Stimulated activated CD4-positive, alpha-beta T cell treated with anti-CD3 and anti-CD28 coated beads, Interleukin-2, amount 100 ng/mL, for 4 hours (primary cell): ENCODE measurements at places on chromosomes 3 and 15.

DNA sequence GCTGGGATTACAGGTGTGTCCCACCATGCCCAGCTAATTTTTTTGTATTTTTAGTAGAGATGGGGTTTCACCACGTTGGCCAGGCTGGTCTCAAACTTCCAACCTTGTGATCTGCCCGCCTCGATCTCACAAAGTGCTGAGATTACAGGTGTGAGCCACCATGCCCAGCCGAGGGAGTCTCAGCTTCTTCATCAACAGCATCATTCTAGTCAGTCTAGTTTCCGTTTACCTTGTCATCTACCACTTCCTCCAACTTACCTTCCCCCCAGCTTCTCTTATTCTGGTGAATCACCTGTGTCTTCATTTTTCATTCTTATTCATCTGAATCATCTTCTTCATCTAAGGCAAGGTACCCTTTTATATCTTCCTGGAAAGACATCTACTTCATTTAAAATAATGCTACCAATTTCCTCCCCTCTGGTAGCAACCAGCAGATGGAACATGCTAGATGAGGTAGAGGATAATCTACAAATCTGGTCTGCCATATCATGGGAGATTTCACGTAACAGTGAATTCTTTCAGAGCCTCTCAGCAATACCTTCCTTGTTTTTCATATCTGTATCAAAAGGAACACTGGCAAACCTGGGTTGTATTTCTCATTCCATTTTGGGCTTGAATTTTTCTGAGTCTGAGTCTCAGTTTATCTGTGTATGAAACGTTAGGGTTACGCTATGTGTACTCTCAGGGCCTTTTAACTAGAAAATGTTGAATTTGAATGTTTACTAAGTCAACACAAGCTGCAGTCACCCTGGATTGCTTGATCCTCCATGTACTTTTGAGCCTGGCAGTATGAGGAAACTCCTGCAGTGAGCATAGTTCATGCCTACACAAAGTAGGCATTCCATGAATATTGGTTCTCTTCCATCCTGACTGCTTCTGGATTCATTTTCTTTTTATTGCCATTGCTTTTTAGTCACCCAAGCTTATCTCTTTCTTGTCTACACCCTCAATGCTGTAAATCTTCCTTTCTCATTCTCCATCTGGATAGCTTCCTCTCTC lies 16.8 kb downstream of the LPP start:
- DNase-seq, result peak; percentile 49

DNA sequence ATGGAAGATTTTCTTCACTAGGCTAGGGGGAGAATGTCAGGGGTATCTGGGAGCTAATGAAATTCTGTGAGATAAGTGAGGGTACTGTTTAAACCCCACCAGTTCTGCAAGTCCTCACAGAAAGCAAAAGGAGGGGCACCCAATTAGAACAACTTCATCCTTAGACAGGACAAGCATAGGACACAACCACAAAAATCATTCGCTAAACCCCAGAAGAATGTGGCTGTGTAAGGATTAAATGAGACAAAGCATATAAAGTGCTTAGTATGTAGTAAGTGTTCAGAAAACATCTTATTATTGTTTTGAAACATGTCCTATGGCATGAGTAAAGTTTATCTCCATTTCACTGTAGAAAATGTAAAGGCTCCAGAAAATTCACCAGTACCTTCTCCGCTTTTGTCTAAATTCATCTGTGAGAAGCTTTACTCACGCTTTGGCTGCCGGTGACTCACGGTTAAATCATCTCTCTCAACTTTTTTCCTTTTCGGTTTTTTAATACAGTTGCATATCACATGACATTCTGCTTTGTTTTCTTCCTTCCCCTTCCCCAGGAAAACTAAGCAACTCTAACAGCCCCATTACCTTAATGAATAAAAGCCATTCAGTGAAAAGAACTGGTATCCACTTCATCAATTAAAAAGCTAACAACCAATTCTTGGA lies 1.7 kb downstream of the CLRN1 start:
- DNase-seq, result no peak

DNA sequence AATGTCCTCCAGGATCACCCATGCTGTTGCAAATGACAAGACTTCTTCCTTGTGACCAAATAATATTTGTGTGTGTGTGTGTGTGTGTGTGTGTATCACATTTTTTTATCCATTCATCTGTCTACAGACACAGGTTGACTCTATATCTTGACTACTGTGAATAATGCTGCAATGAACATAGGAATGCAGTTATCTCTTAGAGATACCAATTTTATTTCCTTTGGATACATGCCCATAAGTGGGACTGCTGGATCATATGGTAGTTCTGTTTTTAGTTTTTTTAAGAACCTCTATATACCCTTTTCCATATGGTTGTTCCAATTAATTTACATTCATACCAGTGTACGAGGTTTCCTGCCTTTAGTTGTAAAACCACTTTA lies 41.7 kb downstream of the GPR176 start:
- DNase-seq, result no peak

DNA sequence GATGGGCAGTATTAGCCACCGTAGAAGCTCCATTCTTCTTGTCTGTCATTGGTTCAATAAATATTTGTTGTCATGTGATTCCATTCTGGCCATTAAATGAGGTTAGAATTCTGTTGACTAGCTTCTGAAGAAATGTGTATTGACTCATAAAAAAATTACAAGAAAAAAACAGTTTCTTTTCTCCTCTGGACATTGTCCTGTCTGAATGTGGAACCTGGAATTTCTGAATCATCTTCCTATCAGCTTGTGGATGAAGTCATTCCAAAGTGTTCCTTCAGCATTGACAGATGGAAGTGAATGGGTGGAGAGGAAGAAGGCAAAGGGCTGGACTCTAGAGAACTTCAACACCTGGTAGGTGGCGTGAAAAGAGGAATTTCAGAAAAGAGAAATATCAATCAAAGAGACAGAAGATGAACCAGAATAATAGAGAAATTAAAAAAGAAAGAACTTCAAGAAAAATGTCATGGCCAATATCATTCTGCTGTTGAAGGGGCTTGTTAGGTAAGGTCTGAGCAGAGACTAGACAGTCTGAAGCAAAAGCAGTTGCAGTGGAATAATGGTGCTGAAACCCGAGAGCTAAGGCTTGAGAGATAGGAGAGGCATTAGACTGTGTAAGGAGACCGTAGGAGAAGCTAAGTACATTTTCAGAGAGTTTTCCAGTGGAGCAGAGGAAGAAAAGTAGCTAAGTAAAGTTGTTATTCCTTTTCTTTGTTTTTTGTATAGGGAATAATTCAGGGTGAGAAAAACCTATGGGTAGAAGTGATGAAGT lies 806.6 kb downstream of the SQOR start:
- DNase-seq, result no peak

DNA sequence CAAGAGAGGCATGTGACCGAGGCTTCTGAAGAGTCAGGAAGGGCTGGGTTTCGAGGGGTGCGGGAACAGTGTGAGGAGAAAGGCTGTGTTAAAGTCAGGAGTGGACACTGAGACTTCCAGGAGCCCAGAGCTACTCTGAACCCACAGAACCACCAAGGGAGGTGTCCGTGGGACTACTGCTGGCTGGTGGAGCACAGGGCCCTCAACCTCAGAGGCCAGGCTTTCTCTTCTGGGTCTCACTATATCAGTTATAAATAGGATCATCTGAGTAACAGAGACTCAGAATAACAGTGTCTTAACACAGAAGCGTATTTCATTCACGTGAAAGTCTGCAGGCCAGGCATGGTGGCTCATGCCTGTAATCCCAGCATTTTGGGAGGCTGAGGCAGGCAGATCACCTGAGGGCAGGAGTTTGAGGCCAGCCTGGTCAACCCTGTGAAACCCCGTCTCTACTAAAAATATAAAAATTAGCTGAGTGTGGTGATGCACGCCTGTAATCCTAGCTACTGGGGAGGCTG lies 113.6 kb downstream of the TMEM266 start:
- no peak for DNase-seq

GRCh38 chr3:64148955-64149653 lies 76.2 kb downstream of the PRICKLE2 start:
- no peak for DNase-seq

DNA sequence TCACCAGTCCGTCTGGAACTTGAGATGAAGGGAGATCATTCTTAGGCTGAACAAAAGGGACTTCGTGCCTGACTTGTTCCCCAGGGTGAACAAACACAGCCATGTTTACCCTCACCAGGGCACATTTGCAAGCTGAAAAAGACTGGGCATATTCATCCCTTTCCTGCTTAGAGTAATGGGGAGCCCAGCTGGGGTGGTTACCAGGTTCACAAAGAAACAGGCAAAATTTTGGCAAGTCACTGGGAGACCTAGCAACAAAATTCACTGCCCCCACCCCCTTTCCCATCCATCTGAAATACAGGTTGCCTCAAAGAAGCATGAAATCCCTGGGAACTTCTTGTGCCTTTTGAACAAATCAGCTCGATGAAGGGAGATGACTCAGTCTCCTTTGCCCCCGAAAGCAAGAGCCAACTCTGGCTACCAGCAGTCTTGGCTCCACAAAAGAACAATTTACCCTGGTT lies 775.0 kb downstream of the SQOR start:
- no peak for DNase-seq

DNA sequence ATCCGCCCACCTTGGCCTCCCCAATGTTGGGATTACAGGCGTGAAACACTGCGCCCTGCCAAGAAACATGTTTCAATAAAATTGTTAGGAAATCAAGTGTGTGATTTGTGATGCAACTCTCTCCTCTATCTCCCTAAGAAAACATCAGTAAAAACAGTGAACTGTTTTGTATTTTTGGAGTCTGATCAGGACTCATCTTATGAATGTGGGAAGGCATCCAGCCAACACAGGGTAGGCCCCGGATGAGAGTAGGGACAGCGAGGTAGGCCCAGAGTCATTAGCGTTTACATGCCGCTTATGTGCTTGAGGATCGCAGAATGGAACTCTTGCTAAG lies 884 bp upstream of the GLYCTK start:
- DNase-seq, result no peak

DNA sequence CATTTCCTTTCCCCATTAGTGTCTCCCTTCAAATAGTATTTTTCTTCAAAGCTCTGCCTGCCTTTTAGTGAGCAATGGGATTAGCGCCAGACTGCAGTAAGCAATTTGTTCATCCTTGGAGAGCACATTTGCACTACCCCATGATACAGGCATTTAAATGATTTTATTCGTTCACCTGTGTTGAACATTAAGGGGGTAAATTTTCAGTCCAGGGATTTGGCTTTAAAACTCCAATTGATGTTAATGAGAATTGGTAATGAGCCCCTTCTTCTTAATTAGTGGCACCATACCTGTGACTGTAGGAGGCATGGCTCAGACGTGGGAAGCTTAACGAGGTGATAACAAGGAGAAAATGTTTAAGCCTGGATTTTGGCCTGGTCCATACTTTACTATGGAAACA lies 161.4 kb upstream of the NANOGP8 start:
- DNase-seq, result no peak

DNA sequence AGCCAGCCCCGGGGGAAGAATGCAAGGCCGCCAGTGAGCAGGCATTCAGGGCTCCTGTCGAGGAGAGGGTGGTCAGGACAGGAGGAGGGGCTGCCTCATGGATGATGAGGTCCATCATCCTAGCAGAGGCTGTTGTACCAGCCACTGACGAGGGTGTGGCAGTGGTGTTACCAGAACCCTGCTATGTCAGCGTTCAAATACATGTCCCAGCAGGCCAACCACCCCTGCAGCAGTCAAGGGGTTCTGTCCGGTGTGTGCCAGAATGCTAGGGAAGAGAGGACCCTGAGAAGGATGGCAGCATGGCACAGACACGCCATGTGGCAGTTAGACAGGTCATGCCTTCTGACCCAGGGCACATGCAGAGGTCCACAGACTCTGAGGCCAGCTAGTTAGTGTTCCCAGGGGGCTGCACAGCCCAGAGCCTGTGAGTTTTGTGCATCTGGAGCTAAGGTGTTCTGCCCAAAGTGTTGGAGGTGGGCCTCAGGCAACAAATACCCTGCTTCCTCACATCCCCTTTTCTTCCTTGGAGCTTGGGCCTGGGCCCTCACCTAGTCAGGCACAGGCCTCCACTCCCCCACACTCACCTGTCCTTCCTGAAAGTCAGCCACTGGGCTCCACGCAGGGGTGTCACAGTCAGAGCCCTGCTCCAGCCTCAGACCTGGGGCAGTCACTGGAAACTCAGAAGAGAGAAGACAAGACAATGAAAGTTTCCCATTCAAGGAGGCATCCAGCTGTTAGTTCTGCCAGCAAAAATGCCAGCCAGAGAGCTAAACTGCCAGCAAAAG lies 7.8 kb downstream of the PAK6 start:
- no peak for DNase-seq
